ENCODE measurements at places on chromosomes 12 and 14.

- DNase-seq, result no peak
Measured at GRCh38 chr12:94676031-94676641, 25.8 kb upstream of the TMCC3 start.

DNA sequence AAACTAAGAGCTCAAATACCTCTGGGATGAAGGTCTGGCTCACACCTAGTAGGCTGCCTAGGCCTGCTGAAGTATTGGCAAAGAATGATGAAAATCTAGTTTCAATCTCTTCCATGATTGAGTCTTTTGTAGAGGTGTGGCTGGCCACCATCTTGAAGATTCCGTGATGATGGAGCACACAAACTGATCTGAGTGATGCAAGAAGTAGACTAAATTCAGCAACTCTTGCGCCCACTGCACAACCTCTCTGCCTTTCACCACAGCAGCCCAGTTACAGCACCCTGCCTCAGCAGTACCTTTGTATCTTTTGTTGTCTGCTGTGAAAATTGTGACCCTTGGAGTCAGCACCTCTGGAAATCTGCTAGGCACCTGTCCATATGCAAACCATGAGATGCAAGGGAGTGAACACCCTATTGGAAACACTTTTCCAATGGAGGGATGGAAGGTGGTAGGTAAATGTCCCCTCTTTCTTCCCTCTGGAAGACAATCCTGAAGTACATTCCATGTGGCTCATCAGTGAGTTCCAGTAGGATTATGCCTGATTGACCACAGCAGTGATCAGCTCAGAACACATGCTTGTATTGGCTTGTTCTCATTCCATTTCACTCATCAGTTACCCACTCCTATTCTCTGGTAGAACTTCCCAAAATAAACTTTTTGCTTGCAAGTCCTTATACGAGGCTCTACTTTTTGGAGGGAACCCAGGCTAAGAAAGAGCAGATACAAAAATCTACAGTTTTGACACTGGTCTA lies 58.6 kb downstream of the BTBD7 start:
- DNase-seq, result no peak

DNA sequence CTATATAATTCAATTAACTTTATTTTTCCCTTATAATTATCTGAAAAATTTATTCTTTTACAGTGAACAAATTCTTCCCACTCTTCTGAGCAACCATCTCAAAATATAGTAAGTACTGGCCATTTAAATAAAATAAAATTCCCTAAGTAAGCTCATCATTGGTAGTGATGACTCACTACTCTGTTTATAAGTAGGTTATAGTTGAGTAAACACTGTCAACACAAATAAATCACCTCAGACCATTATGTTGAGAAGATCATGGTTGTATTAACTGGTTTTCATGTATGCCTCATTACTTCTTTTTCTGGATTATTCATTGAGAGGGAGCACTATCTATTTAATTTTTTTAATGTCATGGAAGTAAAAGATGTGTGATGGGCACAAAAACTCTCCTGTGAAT lies 220.5 kb downstream of the SEC23A start:
- no peak for DNase-seq

GRCh38 chr12:125013816-125014442 lies 20.5 kb downstream of the BRI3BP start:
- DNase-seq, result no peak

- DNase-seq, result no peak
Measured at GRCh38 chr14:59245809-59246295, 57.4 kb downstream of the DAAM1 start.
